ENCODE measurements at places on chromosomes 2 and 18. TPM values are rescaled to one million over a fixed set of nuclear protein-coding genes. Genes with fewer than 3 reads are reported as not detected.

DNA sequence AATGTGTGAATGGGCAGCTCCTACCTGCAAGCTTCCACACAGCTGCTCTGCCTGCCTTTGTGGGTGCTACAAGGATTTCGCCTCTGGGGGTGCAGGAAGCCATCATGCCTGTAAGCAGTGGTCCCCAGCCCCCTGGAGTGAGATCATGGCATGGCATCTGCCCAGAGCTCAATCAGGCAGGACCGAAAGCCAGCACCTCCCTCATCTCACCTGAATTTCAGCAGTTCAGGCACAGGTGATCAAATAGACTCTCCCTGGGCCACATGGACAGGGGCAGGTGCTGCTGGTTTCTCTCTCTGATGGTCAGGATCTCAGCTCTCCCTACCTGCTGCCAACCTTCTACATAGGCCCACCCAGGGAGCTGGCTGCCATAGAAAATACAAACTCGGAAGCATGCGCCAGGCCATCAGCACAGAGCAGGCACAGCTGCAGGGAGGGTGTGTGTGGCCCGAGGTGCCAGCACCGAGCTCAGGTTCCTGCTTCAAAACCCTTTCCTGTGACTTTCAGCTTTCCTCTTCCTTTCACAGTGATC, 133.2 kb upstream of the ID2 start:
- H3K36me3 ChIP-seq, result no peaks in the 10 kb centered on the region
- no peaks in the 10 kb centered on the region for H3K4me1 ChIP-seq
- no peak overlapping the region for H3K4me3 ChIP-seq
- no peak overlapping the region for H3K27ac ChIP-seq
- H3K27me3 ChIP-seq, result no peaks in the 10 kb centered on the region
- no peak for DNase-seq

GRCh38 chr2:109736177-109736827, 57.8 kb upstream of the RGPD5 start:
- DNase-seq, result no peak
- no peaks in the 10 kb centered on the region for H3K4me1 ChIP-seq
- H3K4me3 ChIP-seq, result no peak overlapping the region
- H3K27ac ChIP-seq, result no peak overlapping the region

DNA sequence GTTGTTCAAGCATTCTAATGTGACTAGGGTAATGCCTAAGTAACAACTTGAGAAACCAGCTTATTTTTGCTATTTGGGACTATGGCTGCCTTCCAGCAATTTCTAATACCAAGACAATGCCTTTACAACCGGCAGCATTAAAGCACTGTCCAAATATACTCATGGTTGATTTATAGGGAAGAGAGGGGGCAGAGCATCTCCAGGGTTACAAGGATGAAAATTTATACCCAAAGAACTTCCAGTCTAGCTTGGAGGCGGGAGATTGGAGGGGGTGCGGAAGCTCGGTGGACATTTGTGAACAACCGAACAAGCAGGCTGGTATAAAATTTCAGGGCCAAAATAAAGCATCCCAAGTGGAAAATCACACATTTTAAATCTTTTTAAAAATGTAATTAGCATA, 294.9 kb upstream of the STON1 start:
- DNase-seq, result no peak
- H3K4me3 ChIP-seq, result no peak overlapping the region
- H3K27ac ChIP-seq, result no peak overlapping the region

Gene SERPINB10
- not detected for total RNA-seq

Gene ERICH2
- 2.0 TPM for total RNA-seq

All from H1 (cell line).